ENCODE measurements at places on chromosomes 2 and 18.

GRCh38 chr18:69257861-69258458 is 142.7 kb upstream of the DOK6 start:
- DNase-seq, result no peak

GRCh38 chr2:220503431-220503830 is 876.0 kb downstream of the SLC4A3 start:
- no peak for DNase-seq

DNA sequence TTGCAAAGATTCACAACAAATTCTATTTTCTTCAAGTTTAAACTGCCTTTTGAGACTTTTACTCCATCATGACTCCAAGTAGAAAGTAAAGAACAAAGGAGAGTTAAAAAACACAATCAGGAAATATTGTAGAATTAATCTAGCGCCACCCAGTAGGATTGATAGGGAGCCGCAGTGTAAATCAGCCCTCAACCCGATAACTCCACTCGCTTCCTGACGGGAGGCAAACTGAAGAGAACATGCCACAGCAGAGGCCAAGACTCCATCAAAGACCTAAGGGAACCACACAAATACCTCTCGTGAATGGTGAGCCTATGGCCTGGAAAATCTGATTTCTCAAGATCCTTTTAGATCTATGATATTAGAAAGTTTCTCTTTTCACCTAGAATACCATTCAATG is 319.0 kb downstream of the STK39 start:
- no peak for DNase-seq

GRCh38 chr2:236934166-236934565 is 151.5 kb upstream of the COPS8 start:
- no peak for DNase-seq

GRCh38 chr2:39851651-39852110 is 72.6 kb upstream of the THUMPD2 start:
- no peak for DNase-seq

DNA sequence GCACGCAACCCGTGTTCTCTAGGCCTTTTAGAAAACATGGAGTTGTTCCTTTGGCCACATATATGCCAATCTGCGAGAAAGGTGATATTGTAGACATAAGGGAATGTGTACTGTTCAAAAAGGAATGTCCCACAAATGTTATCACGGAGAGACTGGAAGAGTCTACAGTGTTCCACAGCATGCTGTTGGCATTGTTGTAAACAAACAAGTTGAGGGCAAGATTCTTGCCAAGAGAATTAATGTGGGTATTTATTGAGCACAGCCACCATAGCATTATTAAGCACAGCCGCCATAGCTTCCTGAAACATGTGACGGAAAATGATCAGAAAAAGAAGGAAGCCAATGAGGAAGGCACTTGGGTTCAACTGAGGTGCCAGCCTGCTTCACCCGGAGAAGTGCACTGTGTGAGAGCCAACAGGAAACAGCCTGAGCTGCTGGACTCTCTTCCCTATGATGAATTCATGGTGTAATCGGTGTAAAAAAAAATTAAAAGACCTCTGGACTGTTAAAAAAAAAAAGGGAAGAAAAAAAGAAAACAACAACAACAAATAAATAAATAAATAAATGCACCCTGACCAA is 29.0 kb upstream of the REL start:
- no peak for DNase-seq

DNA sequence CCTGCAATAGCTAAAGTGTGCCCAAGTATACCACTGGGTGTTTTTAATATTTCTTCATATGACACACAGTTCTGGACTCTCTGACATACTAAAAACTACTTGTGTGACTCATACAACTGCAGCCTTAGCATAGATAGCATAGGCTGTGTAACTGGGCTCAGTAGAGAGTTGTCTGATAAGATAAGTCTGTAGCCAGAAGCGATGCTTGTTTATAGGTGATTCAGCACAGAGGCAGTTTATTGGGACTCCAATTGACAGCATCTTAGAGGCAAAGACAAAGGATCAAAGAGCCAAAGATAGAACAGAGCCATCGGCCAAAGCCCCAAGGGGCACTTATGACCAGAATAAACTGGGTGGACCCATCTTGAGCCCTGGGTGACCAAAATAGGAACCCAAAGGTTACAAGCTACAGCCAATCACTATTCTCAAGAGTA is 42.3 kb downstream of the AAK1 start:
- no peak for DNase-seq

- no peak for DNase-seq
These were observed at the start of gene MALL for GRCh38 chr2:110115291-110116032. Gene MALL, minus strand, starts transcription at chr2:110115822. Its CDS starts 30 bp downstream, at chr2:110115792.

DNA sequence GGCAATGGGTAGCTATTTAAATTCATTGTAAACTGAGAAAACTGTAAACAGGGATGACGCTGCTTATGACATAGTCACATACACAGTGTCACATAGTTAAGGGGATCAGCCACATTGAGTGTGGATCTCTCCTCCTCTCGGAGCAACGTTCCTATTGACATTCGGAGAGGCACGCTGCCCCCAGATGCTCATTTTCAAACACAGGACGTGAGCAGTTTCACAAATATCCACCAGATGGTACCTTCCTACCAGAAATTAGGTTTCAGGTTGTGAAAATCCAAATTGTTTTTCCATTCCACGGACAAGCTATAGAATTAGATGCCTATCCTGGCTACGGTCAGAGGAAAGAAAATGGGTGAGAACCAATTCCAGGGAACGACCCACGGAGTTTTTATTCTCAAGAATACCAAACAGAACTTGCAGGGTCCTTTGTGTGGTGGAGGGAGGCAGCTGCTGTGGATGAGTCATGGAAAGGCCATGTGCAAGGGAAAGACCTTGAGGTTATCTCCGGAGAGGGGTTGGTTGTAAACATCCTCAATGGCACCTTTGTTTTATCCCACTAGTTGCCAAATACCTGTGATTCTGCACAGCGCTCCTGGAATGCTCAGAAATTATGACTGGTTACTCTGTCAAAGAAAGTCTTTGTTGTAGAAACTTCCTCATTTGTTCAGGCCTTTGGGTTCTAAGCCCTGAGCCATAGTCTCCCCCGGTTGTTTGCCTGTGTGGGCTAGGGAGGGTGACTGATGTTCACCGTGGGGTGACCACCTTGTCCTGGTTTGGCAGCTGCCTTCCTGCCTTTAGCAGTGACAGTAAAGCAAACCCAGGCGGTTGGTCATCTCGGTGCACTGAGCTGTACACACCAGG is 88.0 kb downstream of the ACTR3 start:
- no peak for DNase-seq

GRCh38 chr2:240819858-240820606 is at the start of gene KIF1A:
Gene KIF1A, minus strand, starts transcription at chr2:240820219. Its CDS starts 22,467 bp downstream, at chr2:240797752.
- no peak for DNase-seq

GRCh38 chr18:56379256-56379655 is 259.1 kb downstream of the TXNL1 start:
- no peak for DNase-seq
